ENCODE measurements at places on chromosomes 11 and 22. TPM values are rescaled to one million over a fixed set of nuclear protein-coding genes. Genes with fewer than 3 reads are reported as not detected.

The KLHL35 gene
- 2.7 TPM for total RNA-seq

The ASPHD2 gene
- total RNA-seq = 2.6 TPM

The LMO2 gene
- 0.65 TPM for total RNA-seq

The CD82 gene
- 33.3 TPM for total RNA-seq

The CREB3L1 gene
- 23.1 TPM for total RNA-seq

The TP53I11 gene
- total RNA-seq = 22.0 TPM

The PANX2 gene
- total RNA-seq = 0.11 TPM

The SPDYC gene
- not detected for total RNA-seq

The NELL1 gene
- total RNA-seq = not detected

Data from articular chondrocyte of knee joint (primary cell).